Prostate gland (tissue), 2 donors: ENCODE measurements at places on chromosomes 4 and X. TPM values are rescaled to one million over a fixed set of nuclear protein-coding genes. Genes with fewer than 3 reads are reported as not detected.

FAM236C gene
- total RNA-seq, result not detected

DNA sequence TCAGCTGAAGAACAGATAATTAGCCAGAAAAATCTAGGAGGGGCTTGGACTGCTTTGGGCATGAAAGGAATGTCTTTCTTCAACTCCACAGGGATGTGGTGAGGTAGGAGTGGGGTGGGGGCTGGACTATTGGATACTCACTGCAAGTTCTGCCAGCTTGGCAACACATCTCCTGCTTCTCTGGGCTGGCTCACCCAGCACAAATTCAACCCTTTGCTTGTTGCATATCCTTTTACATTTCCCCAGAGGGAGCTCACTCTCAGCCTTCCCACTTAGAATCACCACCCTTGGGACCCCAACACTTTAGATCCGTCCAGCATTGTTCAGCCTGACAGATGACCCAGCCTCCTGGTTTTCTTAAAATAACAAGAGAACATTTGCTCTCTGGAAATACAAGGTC, 120.6 kb downstream of the KDR start:
- no peak overlapping the region for H3K4me3 ChIP-seq
- DNase-seq, result no peak
- no peaks in the 10 kb centered on the region for H3K27me3 ChIP-seq
- no peak overlapping the region for H3K27ac ChIP-seq

DNA sequence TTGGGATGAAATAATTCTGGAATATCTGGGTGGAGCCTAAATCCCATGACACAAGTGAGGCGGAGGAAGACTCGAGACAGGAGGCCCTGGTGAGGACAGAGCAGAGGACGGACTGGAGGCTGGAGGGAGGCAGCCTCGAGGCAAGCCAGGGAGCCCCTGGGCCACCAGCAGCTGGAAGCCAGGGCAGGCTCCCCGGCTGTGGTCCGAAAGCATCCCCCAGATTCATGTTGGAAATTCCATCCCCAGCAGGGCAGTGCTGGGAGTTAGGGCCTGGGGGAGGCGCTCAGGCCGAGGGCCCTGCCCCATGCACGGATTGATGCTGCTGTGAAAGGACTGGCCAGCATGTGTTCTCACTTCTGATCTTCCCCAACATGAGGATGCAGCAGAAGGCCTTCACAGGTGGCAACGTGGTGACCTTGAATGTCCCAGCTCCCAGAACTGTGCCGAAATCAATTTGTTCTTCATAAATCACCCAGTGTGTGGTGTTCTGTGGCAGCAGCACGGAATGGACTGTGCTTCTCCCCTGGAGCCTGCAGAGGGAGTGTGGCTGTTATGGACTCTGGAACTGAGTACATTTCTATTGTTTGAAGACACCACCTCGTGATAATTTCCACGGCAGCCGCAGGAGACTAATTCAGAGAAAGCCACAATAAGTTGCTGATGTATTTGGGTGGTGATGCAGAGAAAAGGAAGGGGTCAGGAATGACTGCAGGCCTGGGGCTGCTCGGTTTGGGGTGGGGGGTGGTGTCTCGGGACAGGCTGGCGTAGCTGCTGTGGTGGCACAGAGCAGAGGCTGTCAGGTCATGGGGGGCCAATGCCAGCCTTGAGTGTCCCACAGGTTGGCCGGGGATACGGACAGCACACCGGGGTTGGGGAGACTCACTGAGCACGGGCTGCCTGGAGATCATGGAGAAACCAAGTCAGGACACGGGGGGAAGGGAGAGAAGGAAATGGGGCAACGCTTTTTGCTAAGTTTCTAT, 56.9 kb downstream of the PCGF3 start:
- H3K36me3 ChIP-seq, result no peaks in the 10 kb centered on the region
- H3K27ac ChIP-seq, result no peak overlapping the region
- no peaks in the 10 kb centered on the region for H3K4me1 ChIP-seq
- no peaks in the 10 kb centered on the region for H3K27me3 ChIP-seq
- DNase-seq, result no peak
- no peak overlapping the region for H3K4me3 ChIP-seq

GRCh38 chrX:154815274-154815818, 10.1 kb upstream of the MPP1 start:
- H3K4me3 ChIP-seq, result no peak overlapping the region
- H3K27ac ChIP-seq, result no peak overlapping the region
- H3K4me1 ChIP-seq, result no peaks in the 10 kb centered on the region
- no peaks in the 10 kb centered on the region for H3K27me3 ChIP-seq
- H3K36me3 ChIP-seq, result no peaks in the 10 kb centered on the region
- no peak for DNase-seq
